ENCODE measurements at places on chromosomes 7 and 10. TPM values are rescaled to one million over a fixed set of nuclear protein-coding genes. Genes with fewer than 3 reads are reported as not detected.

Gene FXYD4
- not detected for total RNA-seq

Gene CALHM1
- total RNA-seq = 0.41 TPM

Gene OR2A42
- total RNA-seq = 0.10 TPM

Gene MACC1
- 6.2 TPM for total RNA-seq

Gene FBH1
- total RNA-seq = 138 TPM

Gene ACTR3C
- 20.7 TPM for total RNA-seq

Gene VAX1
- total RNA-seq = not detected

Gene TMEM209
- total RNA-seq = 33.2 TPM

Gene ASZ1
- total RNA-seq = not detected

Gene LDB1
- total RNA-seq = 114 TPM

Gene AKR1D1
- not detected for total RNA-seq

DNA sequence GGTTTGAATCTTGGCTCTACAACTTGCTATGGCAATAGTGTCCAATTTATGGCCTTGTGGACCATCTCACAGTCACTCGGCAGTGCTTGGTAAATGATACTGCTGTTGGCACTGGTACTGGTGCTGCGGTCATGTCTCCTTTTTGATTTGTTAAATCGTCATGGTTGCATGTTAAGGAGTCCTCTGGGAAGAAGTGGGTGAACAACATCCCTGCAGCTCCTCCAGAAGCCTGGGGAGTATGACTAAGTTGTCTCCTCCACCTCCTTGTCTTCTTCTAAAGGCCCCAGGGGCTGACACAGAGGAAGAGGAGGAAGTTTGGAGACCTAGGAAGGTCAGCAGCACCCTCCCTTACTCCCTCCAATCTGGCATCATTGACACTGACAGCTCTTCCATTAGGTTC lies 8.5 kb downstream of the ITPRIP start:
- DNase-seq = no peak

- DNase-seq = peak; percentile 54
Measured at GRCh38 chr7:23472956-23473843, 2.9 kb upstream of the IGF2BP3 start.

DNA sequence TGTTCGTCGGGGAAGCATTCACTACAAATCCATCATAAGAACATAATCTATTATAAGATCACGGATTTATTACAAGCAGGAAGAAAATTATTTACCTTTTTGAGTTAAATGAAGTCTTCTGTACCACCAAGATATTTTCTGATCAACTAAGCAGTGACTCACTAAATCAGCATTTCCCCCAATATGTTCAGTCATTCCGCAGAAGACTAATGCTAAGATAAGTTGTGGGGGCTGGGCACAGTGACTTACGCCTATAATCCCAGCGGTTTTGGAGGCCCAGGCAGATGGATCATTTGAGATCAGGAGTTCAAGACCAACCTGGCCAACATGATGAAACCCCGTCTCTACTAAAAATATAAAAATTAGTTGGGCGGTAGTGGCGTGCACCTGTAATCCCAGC lies 144.2 kb upstream of the EGR2 start:
- no peak for DNase-seq

- DNase-seq = no peak
Measured at GRCh38 chr7:131619336-131620305, 63.2 kb upstream of the PODXL start.

DNA sequence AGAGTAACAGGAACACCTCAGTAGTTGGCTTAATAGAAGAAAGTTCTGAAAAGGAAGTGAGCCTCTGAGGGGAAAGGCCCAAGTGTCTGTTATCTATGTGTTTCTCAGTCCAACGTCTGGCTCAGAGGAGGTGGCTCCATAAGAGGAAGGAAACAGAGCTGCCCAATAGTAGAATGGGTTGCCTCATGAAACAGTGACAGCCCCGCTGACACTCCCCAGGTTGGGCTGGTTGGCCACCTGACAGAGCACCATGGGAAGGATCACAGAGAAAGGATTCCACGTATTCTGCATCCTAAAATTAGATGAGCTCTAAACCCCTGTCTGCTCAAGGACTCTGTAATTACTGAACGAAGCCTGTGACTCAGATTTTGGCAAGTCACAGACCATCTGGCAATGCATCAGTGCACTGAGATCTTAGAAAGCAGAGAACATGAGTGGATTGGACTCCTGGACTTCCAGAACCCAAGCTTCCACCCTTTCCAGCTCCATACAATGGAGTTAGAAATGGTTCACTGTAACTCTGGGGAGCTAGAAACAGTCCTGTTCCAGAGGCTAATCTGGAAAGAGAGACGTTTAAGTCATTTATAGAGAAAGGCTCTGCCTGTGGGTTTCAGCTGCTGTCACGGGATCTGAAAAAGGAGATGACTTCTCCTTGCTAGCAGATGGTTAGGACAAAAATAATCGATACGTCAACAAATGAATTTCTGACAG lies 2.9 kb downstream of the PKD2L1 start:
- DNase-seq = peak; percentile 90

DNA sequence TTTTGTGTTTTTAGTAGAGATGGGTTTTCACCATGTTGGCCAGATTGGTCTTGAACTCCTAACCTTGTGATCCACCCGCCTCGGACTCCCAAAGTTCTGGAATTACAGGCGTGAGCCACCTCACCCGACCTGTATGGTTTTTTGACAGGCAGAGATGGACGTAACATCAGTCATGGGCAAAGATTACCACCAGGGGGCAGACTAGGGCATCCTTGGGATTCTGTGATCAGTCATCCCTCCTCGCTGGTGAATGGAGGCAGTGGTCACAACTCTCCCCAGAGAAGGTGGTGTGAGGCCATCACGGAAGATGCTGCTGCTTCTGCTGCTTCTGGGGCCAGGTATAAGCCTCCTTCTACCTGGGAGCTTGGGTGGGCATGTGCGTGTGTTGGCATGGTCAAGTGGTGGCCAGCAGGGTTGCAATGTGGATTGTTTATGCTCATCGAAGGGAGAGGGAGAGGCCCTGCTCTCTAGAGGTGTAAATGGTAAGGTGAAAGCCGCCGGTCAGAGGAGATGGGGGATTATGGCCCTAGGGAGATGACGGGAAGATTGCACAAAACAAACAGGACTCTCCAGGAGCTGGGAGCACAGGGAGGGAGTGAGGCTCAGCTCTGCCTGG lies 122.7 kb upstream of the PRSS1 start:
- DNase-seq = peak; percentile 71

- DNase-seq = no peak
Measured at GRCh38 chr10:52757773-52758172, 14.8 kb downstream of the MBL2 start.

- DNase-seq = no peak
Measured at GRCh38 chr10:82249141-82249540, 374.1 kb downstream of the NRG3 start.

DNA sequence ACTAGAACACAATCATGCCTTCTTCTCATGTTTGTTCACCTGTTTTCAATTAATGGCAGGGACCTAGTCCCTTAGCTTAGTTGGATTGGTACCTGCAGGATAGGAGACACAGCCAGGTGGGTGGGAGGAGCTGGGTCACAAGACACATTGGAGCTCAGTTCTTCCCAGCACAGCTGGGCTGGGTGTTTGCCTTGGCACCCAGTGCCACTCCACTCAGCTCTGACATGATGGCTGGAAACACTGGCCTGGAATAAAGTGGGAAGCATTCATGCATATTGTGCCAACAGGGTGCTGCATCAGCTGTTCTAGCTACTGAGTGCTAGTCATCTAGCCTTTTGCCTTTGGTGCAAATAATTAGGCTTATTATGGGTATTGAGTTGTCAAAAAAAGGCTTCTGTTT lies 226.1 kb downstream of the PTEN start:
- DNase-seq = no peak

GRCh38 chr7:130274296-130274695 lies 7.6 kb downstream of the CPA2 start:
- DNase-seq = no peak

- DNase-seq = no peak
Measured at GRCh38 chr10:38102880-38103279, 8.7 kb downstream of the ZNF37A start.

- no peak for DNase-seq
Measured at GRCh38 chr7:23600236-23600635, 3.1 kb downstream of the CCDC126 start.

DNA sequence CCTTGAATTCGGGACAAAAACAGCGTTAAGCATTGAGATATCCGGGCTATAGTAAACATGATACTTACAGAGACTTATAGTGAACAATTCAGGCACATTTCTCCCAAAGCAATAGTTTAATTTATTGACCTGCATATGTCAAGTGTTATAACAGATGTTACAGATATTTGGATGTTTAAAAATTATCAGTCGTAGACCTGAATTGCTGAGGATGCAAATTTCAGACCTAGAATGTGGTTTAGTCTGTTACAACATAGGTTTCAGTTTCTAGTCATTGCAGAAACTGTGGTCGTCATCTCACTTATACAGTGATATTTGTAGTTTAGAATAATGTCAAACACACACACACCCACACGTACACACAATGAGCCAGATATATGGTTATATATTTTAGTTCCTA lies 85.2 kb downstream of the VTI1A start:
- DNase-seq = peak; percentile 27

DNA sequence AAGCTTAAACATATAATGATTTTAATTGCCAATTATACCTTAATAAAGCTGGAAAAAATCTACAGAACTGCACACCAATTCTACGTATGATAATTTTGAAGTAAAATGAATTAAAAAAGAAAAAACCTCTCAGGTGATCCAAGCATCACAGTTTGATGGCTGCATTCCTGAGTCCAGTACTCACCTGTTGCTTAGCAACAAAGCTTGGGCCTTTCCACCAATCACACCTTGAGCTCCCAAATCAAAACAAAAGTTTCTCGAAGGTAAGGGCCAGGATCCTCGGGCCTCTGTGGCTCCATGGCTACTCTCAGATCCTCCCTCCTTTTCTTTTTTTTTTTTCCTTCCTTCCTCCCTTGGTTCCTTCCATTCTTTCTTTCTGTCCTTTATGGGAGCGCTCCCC lies 137.2 kb upstream of the PCBD1 start:
- no peak for DNase-seq

DNA sequence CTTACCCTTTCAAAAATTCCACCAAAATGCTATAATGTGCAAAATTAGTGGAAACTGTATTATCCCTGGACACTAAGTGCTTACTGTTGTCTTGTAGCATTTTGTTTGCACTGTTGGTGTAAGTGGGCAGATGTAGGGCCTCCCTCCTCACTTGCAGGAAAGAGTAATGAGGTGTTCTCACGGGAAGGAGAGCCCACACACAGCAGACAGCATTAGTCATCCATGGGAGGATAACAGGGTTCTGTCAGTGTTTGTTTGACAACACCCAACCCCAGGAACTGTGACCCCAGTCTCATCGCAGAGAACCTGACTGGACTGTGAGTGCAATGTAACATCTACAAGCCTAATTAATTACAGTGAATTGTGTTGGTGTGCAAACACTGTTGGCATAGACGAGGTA lies 58.7 kb upstream of the VSTM2A start:
- no peak for DNase-seq

DNA sequence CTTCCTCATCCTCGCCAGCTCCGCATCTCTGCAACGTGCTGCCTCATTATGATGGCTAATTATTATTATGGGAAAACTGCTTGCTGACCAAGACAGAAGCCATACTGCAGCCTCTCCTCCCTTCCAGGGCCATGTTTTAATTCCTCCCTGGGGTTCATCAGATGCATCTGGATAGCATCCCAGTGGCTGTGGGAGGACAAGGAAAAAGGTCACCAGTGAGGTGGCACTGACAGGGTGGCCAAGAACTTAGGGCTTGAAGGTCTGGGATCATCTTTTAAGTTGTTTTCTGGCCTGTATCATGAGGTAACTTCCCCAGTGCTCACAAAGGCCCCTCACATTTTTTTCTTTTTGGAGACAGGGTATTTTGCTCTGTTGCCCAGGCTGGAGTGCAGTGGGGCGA lies 39.6 kb downstream of the KCNH2 start:
- DNase-seq = no peak

GRCh38 chr10:71349406-71349805 lies 30.3 kb downstream of the SLC29A3 start:
- no peak for DNase-seq
